ENCODE measurements at places on chromosomes 2 and 18.

GRCh38 chr2:171943869-171944268 lies 21.6 kb downstream of the HAT1 start:
- DNase-seq: no peak

GRCh38 chr2:206260188-206261012 lies 14.1 kb upstream of the ZDBF2 start:
- DNase-seq: no peak

GRCh38 chr2:46421361-46421760 lies 58.0 kb upstream of the TMEM247 start:
- no peak for DNase-seq

GRCh38 chr18:8708670-8709069 lies 3.3 kb downstream of the MTCL1 start:
- DNase-seq: no peak

DNA sequence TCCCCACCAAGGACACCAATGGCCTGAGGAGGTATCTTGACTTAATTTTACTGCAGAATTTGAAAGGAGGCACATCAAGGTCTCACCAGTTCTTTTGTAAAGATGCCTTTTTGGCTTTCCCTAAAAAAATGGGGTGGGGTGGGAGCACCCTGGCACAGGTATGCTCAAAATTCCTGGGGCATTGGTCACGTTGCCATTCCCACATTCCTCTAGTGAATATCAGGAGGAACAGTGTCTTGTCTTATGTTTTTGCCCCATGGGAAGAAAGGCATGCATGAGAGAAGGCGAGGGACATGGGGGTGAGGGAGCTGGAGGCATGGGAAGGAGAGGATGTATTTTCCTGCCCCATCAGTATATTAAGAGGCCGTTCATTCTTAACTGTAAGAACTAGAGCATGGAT lies 275.3 kb downstream of the CMPK2 start:
- DNase-seq: no peak

- no peak for DNase-seq
Measured at GRCh38 chr2:75569546-75569945, 8.8 kb upstream of the EVA1A start.

GRCh38 chr18:76370686-76371085 lies 124.4 kb downstream of the ZNF516 start:
- no peak for DNase-seq
